ENCODE measurements at places on chromosomes 5 and 9. TPM values are rescaled to one million over a fixed set of nuclear protein-coding genes. Genes with fewer than 3 reads are reported as not detected.

The SPOCK1 gene
- total RNA-seq, result 42.6 TPM

The SPINK7 gene
- total RNA-seq, result not detected

The GAS1 gene
- total RNA-seq, result 82.3 TPM

- DNase-seq, result no peak
These were observed 27.6 kb downstream of the KCNMB1 start for GRCh38 chr5:170361616-170362015.

The TRPM3 gene
- 7.5 TPM for total RNA-seq

GRCh38 chr5:139394123-139394653, 716 bp downstream of the PROB1 start:
- no peak for DNase-seq

- DNase-seq, result no peak
These were observed 453 bp upstream of the DOK3 start for GRCh38 chr5:177509991-177510566.

The SLC1A1 gene
- 1.3 TPM for total RNA-seq

DNA sequence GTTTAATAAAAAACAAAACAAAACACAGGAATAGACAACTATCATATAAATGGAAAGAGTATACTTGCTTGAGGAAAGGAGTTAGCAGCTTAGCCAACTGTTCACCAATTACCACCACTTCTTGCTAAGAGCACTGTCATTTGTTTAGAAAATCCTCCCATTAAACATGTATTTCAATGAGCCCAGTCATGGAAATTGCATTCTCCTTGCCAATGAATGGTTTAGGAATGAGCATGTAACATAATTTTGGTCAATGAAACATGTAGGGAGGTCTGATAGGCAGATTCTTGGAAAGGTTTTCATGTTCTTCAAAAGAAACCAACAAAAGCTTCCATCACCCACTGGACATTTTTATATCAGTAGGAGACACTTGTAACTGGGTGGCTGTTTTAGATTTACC, 502.8 kb upstream of the PAPPA start:
- no peak for DNase-seq

DNA sequence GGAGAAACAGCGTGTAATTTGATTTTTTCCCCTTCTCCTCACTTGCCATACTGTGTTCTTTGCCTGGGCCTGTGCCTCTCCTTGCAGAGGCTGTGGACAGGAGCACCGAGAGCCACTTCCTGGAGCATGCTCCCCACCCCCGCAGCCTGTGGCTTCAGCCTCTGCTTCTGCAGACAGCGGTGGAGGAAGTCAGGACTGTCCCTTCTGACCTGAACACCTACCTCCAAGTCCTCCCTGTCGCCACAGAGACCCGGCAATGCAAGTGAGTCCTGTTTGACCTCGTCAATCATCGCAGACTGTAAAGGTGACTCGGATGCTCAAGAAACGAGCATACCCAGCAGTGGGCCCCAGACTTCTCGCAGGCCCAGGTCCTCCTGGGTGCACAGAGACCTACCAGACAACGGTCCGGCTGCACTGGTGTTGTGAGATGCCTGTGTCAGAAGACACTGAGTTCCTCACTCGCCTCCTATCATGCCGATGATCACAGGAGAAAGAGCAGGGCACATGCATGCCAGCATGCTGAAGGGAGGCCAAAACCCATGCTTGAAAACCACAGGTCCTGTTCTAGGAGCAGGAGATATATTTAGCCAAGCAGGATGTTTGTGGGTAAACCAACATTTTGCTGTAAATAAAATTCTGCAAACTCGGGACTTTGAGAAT, 198.8 kb downstream of the AUH start:
- no peak for DNase-seq

DNA sequence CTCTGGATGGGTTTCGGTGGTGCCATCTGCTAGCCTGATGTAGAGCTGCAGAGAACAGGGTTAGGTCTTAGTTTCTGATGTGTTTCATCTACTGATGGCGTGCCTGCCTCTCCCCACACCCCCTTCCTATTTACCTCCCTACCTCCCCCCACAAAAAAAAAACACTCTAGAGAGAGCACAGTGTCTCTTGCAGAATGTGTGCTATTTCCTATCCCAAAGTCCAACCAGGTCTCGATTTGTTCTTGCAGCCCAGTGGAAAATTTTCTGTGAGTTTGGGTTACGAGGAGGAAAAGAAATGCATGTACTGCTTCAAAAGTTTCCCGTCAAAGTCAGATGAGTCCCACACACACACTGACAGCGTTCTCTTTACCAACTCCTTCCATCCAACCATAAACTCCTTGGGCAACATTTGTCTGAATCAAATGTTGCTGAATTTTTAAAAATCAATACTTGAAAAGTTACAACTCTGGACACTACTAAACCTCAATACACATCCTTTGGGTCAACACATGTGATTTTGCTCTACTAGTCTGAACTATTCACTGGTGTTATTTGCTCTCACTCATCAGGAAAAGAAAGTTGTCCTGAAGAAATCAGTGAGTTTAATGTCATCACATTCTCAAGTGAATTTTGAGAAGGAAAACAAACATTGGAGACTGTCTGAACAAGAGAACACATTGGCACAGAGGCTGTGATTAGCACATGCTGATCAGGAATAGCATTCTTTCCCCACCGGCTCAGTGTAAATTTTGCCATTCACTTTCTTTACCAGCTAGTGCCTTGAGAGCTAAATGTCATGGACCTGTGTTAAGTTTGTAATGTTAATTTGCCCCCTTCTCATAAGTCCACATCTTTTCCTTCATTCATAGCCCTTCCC, 84.1 kb downstream of the MAMDC2 start:
- DNase-seq, result no peak

GRCh38 chr9:135997090-135998015, 36.2 kb upstream of the UBAC1 start:
- no peak for DNase-seq

Data from ovary (tissue), 10 donors.